ENCODE measurements at places on chromosomes 7 and 10.
A peak's percentile ranks its signal among the peaks of the same experiment; 100 is the strongest.

DNA sequence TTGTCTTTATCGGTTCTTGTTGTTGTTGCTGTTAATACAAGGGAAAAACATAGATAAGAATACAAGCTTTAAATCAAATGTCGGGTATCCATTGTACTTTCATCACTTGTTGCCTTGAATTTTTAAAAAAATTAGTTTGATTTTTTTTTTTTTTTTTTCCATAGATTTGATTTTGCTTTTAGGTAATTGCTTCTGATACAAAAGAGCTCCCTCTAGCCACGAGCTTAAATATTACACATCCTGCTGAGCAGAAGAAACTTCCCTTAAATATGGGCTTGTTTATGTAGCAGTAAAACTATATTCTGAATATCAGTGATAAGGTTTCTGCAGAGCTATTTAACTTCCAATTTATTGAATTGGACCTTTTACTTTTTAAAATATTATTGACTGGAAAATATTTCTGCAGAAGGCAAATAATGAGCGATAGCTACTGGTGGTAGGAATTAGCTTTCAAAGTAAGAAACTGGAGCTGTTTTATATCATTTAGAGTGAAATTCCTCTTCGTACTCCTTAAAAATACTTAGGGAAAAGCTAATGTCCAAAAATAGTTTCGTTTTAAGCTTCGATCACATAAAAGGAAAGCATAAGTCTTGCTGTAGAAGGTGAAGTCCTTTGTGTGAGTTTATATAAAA lies 216.9 kb downstream of the POLR1F start:
- DNase-seq = peak; percentile 65

DNA sequence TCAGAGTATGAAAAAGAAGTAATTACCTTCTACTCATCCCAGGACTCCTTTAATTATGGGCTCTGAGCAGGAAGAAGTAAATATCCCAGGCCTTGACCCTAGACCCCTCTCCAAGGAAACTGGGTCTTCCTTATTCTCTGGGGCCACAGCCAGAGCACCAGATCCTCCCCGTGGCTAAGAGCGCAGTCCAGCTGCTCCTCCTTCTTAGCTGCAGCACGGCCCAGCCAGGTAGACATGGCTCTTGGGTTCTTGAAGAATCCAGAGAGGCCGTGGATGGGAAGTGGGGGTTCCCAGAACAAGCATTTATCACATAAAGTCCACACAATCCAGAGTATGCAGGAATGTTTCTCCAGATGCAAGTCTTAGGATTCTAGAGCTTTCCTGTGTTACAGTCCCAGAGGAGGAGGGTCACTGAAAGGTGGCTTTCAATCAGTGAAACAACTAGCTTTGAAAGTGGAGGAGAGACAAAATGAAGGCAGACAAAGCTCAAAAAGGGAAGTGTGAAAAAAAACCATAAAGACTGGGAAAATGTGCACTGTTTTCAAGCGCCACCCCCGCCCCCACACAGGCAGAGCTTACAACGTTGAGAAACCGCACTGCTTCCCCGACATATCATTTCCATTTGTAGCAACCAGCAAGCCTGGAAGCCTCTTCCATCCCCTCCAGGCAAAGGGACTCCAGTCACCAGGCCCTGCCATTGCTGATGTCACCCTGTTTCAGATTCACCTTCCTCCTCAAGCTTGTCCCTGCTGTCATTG lies 396.5 kb upstream of the MKI67 start:
- no peak for DNase-seq

GRCh38 chr7:127290801-127291361 lies 38.1 kb upstream of the GRM8 start:
- DNase-seq = no peak

GRCh38 chr10:45111509-45111908 lies 110.8 kb downstream of the ZNF22 start:
- no peak for DNase-seq

DNA sequence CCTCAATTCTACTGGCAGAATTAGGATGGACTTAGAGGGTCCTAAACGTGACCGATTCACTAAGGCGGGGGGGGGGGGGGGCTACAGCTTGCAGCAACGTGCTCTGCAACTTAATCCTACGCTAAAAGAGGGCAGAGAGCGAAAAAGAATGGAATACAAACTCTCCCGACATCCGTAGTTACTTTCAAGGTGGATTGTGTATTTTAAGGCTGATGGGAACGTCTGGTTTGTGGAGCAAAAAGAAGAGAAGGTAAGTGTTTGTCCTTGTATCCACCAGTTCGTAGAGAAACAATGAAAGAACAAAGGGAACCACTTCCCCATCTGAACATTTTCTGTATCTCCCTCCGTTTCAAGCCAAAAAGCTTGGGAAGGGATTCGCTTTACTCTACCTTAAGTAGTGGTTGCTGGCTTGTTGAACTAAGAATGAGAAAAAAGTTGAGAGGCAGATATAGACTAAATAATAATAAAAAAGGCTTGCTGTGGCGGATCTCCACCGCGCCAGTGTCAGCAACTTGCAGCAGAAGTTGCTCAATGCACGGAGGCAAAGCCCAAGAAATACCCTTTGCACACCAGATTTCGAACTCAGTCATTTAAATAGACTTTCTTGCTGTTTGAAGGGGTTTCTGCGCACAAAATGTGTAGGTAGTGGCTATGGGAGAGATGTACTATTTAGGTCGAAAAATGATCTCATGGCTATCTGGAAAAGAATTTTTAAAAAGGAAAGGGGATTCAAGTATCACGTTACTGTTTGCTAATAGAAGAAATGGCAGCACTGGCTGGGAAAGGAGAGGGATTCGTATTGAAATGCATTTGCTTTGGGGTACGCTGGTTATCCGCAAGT lies 736 bp downstream of the SKIDA1 start:
- DNase-seq = peak; percentile 68

DNA sequence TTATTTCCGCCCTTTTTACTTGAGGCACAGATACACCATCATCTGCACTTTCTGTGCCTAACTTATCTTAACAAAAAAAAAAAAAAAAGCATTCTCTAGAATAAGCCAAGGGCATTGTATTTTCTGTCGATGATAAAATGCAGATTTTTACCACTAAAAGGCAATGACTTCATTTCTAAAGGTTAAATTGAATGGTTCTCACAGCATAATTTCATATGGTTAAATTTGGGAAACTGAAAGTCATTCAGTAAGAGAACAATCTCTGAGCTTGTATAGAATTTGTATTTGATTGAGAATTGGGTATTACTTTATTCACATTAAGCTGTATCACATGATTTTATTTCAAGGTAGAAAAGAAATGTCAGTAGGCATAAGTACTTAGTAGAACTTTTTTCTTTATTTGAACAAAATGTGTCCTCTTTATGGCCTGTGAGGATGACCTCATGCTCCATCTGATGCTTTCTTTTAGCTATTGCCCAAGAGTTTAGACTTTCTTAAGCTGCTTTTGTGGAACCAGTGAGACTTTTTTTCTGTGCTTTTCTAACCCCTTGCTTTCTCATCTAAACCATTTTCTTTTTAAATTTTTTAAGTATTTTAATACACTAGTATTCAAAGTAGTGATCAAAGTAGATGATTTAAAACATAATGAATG lies 110.3 kb downstream of the LRRC4 start:
- peak; percentile 87 for DNase-seq

DNA sequence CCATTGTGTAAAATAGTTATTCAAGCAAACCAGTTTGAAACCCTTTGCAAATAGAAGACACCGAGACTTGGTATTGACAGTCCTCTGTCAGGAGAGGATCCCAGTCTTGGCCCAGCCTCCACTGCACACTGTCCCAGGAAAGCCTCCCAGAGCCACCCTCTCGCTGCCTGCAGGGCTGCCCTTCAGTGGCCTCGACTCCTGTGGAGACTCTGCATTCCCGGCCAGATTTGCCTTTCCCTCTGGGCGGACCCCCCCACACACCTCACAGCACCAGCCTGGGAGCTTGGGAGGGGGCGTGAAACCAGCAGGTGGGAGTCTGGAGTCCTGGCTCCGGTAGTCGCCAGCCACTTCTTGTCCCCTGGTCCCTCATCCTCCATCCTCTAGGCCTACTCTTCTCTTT lies 48.7 kb downstream of the GRK5 start:
- DNase-seq = no peak

- no peak for DNase-seq
Measured at GRCh38 chr7:109127145-109127544, 557.5 kb downstream of the DNAJB9 start.

DNA sequence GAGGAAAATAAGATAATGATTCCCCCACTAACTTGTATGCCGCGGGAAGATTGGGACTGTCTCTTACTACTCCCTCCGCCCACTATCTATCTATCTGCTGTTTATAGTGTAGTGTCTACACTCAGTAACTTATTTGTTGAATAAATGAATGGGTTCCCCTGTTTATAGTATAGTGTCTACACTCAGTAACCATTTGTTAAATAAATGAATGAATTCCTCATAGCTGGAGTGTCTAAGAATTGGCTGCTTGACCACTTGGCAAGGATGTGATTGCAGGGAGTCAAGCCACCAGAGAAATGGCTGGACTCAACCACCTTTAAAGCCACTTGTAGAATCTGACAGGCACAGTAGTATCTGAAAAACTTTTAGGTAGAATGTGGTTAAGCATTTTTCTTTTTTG lies 147.1 kb downstream of the TRIL start:
- no peak for DNase-seq

- peak; percentile 14 for DNase-seq
Measured at GRCh38 chr10:127945341-127945758, 38.4 kb downstream of the PTPRE start.

DNA sequence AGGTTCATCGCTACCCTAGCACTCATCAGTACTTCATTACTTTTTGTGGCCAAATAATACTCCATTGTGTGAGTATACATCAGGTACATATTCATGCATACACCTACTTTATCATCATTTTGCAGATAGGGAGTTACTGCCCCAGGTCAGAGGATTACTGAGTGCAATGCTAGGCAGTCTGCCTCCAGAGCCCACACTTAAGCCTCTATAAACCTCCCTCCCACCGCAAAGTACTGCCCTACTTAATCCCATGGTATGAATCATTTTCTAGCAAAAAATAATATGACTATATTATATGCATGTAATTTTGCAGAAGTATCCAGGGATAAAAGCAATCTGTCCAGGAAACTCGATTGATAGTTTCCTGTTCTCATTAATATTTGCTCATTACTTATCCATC lies 194.3 kb downstream of the GRID1 start:
- DNase-seq = no peak

DNA sequence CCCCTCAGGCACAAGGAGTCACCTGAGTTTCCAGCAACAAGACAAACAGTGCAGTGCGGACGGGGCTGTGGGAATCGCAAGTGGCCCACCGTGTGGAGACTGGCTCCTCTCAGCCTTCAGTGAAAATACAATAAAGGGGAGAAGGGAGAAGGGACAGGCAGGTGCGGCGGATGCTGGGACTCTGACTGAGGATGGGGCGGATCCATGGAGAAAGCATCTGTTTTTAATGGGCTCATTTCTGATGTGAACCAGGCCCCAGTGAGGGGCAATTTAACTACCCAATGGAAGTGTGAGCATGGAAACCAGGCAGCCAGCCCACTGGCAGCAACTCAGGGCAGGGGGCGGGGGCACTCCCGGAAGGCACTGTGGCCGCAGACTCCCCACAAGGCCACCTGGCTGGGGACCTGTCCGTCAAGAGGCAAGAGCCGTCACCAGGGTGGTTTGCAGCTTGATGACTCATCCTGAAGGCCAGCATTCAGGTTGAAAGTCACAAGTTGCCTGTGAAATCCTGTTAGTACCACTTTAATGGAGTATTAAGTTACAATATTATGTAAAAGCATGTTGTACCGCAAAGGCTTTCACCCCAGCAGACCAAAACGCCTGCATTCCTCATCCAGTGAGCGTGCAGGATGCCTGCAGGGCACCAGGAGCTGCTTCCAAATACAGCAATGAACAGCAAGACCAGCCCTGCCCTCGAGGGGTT lies 476.4 kb downstream of the PTPRN2 start:
- no peak for DNase-seq

- no peak for DNase-seq
Measured at GRCh38 chr7:132755538-132756483, 179.5 kb upstream of the PLXNA4 start.

- no peak for DNase-seq
Measured at GRCh38 chr7:146698995-146699610, 582.5 kb downstream of the CNTNAP2 start.

DNA sequence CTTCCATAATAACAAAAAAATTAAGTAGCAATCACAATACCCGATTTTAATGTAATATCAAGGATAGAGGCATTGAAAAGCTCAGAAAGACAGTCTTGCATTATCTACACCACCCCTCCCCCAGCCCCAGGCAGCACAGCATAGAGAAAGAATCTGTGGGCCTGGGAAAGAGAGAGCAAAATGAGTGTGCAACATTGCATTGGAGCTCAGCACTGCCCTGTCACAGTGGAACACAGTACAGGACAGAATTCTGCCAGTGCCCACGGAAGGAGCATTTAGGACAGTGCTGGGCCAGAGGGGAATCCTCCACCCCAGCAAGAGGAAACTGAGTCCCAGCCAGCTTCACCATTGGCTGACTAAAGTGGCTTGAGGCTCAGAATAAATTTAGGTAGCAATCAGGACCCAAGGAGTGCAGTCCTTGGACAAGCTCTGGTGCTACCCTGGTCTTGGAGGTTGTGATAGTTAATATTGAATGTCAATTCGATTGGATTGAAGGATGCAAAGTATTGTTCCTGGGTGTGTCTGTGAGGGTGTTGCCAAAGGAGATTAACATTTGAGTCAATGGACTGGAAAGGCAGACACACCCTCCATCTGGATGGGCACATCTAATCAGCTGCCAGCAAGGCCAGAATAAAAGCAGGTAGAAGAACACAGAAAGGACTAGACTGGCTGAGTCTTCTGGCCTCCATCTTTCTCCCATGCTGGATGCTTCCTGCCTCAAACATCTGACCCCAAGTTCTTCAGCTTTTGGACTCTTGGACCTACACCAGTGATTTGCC lies 234.4 kb downstream of the ANK3 start:
- no peak for DNase-seq

GRCh38 chr10:119849031-119849789 lies 23.4 kb downstream of the MCMBP start:
- DNase-seq = peak; percentile 91

GRCh38 chr10:87844837-87845623 lies 18.3 kb downstream of the KLLN start:
- DNase-seq = peak; percentile 77

- DNase-seq = no peak
Measured at GRCh38 chr7:150631866-150632864, at the start of gene GIMAP6. TSS of gene GIMAP6 (minus strand) at chr7:150632385. CDS start at chr7:150630142, 2,243 bp downstream.

DNA sequence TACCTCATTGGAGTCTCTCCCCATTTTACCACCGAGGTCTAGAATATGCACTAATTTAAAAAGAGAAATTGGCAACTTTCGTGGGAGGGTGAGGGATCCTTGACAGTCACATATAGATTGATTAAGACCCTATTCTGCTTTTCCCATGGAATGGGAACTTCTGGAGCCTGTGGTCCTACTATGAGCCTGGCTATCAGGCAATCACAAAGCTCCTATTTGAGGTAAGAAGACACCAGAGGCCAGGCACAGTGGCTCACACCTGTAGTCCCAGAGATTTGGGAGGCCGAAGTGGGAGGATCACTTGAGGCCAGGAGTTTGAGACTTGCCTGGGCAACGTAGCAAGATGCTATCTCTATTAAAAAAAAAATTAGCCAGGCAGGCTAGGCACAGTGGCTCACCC lies 104.7 kb upstream of the CCNY start:
- no peak for DNase-seq

DNA sequence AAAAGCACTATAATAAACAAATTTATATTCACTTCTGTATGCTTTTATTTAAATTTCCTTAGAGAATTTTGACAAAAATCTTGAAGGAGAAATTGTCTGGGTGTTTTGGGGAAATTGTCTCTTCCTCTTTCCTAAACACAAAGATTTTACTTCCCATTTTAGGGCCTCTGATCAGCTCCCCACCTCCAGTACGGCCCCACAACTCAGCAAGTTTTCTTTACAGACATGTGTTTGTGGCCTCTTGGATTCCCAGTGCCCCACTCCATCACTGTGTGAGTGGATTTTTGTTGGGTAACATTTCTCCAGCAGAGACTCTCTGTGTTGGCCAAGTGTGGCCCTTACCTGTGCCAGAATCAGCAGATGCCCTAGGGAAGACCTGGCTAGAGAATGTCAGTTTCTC lies 182.8 kb upstream of the CDC14C start:
- DNase-seq = no peak

All from fibroblast of lung (primary cell).